ENCODE measurements at places on chromosomes 4 and X.

GRCh38 chrX:29488919-29489318 lies 726.4 kb upstream of the MAGEB2 start:
- DNase-seq, result no peak

- no peak for DNase-seq
Measured at GRCh38 chr4:149168645-149169044, 647.0 kb downstream of the IQCM start.

- no peak for DNase-seq
Measured at GRCh38 chr4:99408346-99408745, 26.8 kb downstream of the ADH7 start.

DNA sequence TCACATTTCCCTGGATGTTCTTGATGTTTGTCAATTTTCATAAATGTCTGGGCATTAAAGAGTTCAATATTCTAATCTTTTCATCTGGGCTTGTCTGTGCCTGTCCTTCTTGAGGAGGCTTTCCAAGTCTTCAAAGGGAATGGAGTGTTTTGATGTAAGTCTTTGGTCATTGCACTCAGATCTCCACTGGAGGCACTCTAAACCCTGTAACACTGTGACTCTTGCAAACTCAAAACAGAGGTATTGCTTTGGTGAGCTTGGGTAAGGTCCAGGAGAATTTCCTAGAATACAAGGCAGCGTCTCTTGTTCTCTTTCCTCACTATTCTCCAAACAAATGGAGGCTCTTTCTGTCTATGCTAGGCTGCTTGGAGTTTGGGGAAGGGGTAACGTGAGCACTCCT lies 1118.1 kb upstream of the PABPC4L start:
- no peak for DNase-seq

GRCh38 chrX:35101901-35102300 lies 159.3 kb downstream of the FAM47B start:
- DNase-seq, result no peak

GRCh38 chrX:106932492-106932923 lies 12.3 kb downstream of the CLDN2 start:
- DNase-seq, result peak; percentile 34

DNA sequence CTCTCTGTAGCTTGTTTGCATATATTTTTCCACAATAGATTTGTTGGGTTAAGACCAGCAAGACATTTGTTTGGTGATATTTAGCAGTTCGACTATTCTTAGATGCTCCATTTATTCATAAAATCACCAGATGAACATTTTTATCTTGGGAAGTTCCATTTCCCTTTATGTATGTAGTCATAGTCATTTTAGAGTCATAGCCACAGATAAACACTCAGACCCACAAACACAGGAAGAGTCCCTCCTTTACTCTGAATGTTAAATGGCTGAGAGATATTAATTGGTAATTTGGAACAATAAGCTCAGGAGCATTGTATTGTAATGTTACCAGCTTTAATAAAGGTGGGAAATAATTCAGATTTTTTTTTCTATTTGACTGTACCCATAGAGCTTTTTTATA lies 1608.7 kb downstream of the STIM2 start:
- DNase-seq, result no peak

- DNase-seq, result no peak
Measured at GRCh38 chr4:126756050-126756829, 876.5 kb upstream of the INTU start.

DNA sequence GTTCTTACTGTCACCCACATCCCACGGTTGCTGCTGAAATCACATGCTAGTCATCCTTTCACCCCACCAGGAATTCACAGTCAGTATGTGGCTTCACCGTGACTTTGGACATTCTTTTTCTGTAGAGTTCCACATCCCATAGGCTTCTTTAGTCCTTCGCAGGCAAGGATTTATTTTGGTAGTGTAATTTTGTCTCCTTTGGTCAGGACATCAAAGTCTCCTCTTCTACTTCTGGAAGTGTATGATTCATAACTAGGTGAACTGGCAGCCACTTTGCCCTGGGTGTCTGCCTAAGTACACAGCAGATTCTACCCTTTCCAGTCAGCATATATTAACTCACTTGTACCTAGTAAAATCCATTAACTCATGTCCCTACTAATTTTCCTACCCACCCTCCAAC lies 38.3 kb upstream of the MMAA start:
- no peak for DNase-seq

GRCh38 chr4:183241322-183241640 lies 78.8 kb downstream of the CLDN22 start:
- DNase-seq, result peak; percentile 22

- DNase-seq, result no peak
Measured at GRCh38 chr4:16580514-16580913, 317.9 kb downstream of the LDB2 start.

DNA sequence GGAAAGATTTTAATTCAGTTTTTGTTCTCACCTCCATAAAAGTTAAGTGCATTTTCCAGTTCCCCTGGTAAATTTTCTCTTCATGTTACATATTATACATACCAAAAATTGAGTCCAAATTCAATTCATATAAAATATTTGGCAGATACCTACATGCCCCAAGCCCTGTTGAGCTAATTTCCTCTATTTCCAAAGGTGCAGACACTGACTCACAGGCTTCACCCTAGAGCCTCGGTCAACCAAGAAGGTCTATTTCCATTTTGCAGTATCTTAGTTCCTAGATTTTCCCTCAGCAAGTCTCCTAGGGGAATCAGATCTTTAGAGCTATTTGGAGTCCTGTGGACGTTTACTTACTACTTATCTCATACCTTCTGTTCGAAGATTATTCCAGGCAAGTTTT lies 174.4 kb downstream of the TSPAN5 start:
- no peak for DNase-seq

GRCh38 chr4:114263233-114263632 lies 283.8 kb upstream of the ARSJ start:
- peak; percentile 29 for DNase-seq

- DNase-seq, result no peak
Measured at GRCh38 chrX:69565247-69565815, 50.6 kb upstream of the EDA start.

GRCh38 chrX:12890467-12890866 lies 16.0 kb upstream of the TLR8 start:
- no peak for DNase-seq

- no peak for DNase-seq
Measured at GRCh38 chr4:16092682-16093319, 9.0 kb upstream of the PROM1 start.

DNA sequence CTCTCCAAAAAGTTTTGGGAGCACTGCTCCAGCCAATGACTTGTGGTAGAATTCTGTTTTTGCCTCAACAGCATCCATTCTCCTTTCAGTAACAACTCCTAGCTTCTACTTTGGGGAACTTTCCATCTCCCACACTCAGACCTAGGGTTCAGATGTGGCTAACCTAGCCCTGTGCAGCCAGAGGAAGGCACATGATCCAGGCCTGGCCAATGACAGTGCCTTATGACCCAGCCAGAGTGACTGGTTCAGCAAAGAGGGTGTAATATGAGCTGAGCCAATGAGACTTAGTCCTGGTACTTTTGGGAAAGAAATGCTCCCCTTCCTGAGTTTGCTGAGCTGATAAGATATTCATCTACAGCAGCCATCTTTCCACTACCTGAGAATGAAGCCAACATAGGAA lies 5.4 kb upstream of the USP46 start:
- no peak for DNase-seq

- no peak for DNase-seq
Measured at GRCh38 chr4:55021214-55021613, 104.2 kb downstream of the KDR start.

DNA sequence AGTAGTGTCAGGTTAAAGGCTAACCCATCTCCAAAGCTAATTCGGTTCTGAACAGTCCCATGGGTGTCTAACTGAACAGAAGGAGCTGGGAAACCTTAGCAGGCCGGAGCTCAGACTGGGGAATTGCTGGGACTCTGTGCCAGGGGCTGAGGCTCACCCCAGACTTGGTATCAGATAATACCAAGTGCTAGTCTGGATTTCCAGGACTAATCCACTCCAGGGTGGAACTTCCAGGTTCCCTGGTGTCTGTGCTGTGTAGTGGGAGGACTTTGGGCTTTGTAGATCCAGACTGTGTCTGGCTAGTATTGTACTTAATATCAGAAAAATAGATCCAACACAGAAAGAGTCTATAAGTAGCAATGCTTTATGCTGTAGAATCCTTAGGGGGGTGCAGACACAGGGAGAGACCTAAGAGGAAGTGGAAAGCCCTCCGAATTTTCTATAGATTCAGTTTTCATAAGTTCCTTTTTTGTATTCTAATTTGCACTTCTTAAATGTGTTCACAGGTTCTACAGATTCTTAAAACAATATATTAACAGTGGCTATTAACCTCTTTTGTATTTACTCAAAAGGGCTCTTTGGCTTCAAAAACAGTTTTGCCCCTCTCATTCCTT lies 4.1 kb downstream of the ZNF827 start:
- DNase-seq, result no peak

DNA sequence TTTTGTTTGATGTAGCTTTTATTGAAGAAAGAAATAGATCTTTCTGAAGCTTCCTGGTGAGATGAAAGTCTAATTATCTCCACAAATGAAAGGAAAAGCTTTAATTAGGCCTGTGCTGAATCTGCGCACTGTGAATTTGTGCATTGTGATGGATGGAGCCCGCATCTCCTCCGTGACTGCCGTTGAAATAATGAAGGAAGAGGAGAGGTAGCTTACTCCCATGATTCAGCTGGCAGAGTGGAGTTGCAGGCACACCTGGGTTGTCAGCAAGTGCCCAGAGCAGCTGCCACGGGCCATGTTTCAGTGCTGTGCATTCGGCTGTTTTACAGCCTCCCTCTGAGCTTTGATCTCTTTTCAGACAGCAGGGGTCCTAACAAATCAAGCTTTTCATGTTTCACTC lies 735.3 kb upstream of the TENM3 start:
- no peak for DNase-seq

DNA sequence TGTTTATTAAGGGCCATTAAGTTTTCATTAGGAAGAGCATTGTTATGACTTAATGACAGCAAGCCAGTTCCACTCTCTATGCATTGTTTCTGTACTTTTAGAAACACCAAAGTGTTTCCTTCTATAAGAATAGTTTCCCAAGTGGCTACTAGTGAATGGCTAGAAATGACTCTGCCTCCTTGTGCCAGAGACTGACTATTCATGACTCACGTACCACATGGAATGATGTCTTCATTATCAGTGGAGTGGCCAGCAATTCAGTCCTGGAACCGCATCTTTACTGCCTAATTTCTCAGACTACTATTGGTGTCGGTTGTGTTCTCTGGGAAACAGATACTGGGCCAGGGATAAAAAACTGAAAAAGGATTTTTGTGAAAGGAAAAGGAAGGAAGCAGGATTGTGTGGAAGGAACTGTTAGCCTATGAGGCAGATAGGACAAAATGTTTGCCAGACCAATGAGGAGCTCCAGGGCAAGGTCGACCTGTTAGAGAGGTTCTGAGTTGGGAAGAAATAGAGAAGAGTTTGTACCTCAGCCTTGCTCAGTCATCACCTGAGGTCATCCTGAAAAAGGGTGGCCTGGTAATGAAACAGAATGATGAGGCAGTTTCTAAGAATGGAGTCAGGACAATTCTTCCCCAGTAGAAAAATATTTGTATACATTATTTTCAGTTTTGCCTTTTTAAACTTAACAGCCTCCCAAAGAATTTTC lies 218.6 kb downstream of the SPCS3 start:
- DNase-seq, result peak; percentile 88

DNA sequence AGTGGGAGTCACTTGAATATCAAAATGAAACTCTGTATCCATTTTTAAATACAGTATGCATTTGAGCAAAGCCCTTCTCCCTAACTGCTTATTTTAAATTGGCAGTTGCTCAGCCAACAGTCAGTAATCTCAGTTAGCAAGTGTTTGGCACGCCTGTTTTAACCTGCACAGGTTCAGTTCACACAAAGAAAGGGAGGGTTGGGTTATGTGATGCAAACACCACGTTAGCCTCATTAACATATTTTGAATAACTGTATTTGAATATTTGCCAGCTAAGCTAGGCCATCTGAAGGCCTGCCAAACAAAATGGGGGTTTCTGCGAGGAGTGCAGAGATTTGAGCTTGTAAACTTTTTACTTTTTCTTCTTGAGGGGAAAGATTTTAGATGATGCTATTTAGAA lies 19.8 kb downstream of the GAB1 start:
- no peak for DNase-seq

DNA sequence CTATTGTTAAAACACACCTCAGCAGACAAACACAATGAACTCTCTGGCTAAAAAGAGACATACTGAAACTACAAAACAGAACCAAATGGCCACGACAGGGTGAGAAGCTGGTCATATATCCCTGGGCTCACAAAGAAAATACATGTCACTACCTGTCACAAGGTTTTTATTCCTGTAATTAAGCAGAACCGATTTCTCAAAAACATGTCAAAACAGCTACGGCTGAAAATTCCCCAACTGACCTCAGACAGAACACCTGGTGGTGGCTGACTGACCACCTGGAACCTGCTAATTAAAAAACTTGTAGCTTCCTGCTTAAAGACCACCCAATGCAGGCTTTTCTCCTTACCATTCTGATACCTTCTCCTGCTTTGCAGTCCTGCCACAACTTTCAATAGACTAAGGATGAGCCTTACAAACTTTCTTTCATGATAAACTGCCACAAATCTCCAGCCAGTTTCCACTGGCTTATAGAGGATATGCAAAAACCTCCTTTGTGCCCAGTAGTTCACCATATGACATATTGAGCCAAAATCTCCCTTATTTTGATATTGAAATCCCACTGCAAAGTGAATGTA lies 571.9 kb downstream of the SPOCK3 start:
- no peak for DNase-seq

- no peak for DNase-seq
Measured at GRCh38 chr4:156336511-156336910, 382.8 kb upstream of the CTSO start.

GRCh38 chrX:48001260-48001659 lies 2.5 kb downstream of the ZNF182 start:
- DNase-seq, result no peak

- DNase-seq, result no peak
Measured at GRCh38 chr4:143291314-143291713, 45.4 kb upstream of the GAB1 start.

- no peak for DNase-seq
Measured at GRCh38 chrX:80576806-80577533, 156.7 kb downstream of the TENT5D start.

GRCh38 chr4:173522160-173522950 lies 7.7 kb downstream of the HAND2 start:
- peak; percentile 96 for DNase-seq

DNA sequence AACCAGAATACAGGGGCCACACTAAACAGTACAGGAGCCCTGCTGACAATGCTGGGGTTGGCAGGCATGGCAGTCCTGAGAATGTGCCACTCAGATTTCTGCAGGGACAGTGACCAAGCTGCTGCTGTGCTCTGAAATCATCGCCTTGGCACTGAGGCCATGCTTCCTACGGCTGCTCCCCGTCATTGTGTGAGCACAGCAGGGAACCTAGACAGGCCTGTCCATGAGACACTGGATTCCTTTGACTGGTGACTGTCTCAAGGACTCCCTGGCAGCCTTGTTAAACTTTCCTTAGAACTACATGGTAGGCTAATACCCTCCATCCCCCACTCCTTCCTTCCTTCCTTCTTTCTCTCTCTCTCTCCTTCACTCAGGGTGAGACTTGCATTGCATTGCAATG lies 111.4 kb downstream of the LUZP4 start:
- no peak for DNase-seq

GRCh38 chrX:17405225-17405969 lies 30.4 kb downstream of the NHS start:
- peak; percentile 45 for DNase-seq
